Fibroblast of skin of left quadriceps (primary cell): ENCODE measurements at places on chromosomes 12 and 14.
A peak's percentile ranks its signal among the peaks of the same experiment; 100 is the strongest.

DNA sequence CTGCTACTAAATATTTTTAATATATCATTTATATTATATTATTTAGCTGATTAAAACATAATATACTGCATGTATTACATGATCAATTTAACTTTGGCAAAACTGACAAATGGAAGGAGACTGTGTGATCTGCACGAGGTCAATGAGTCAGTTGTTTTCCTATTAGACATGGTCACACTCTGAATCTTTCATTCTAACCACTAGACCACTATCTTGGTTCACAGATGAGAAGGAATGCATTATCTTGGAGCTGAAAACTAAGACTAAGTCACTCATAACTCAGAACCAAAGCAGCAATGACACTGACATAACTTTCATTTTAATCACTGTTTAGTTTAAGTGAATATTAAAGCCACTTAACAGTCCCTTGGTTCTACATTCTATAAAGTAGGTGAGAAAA, 37.4 kb downstream of the GNPTAB start:
- no peak for DNase-seq

GRCh38 chr14:41901089-41901488, 294.4 kb downstream of the LRFN5 start:
- DNase-seq, result no peak

GRCh38 chr12:39872425-39872824, 233.5 kb downstream of the SLC2A13 start:
- DNase-seq, result no peak

GRCh38 chr12:93009533-93009932, 80.4 kb upstream of the EEA1 start:
- DNase-seq, result no peak

DNA sequence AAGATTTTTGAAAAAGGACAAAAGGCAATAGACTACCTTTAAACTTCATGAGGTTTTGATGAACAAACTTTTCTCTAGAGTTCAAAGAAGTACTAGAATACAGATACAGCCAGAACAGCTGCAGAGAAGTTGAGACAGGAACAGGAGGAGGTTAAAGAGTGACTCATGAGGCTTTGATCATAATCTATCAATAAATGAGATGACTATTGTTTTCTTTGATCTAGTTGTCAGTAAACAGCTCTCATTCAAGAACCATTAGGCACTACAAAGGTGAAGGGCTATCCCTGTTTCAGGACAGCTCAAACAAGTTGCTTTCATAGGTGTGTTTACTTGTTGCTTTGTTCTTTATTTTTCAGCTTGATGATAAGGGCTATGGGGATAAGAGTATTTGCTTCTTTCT, 2.4 kb downstream of the WASHC3 start:
- no peak for DNase-seq

DNA sequence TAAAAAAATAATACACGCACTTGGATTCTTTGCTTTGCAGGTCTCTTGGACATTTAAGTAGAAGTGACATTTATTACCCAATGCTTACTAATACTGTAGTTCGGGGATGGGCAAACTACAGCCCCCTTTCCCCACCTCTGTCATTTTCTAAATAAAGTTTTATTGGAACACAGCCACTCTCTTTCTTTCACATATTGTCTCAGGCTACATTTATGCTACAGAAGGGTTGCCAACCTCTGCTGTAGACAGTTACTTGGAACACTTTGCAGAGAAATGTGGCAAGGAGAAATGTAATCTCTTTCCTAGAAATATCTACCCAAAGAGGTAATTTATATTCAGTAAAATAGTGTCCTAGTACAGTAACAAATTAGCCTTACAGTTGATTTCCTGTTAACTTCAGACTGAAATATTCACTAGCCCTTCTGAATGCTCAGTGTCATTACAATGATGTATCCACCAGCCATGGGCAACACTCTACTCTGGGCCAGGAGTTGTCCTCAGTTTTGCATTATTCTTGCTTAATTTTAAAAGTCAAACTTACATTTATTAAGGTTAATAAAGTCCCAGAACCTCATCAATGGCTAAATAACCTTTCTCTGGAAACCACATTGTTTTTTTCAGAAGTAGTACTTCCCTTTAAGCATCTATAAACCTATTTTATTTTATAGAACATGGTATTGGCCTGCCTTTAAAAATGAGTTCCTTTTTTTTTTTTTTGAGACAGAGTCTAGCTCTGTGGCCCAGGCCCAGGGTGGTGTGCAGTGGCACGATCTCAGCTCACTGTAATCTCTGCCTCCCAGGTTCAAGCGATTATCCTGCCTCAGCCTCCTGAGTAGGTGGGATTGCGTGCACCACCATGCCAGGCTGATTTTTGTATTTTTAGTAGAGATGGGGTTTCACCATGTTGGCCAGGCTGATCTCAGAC, 269.6 kb upstream of the AMIGO2 start:
- DNase-seq, result no peak

- no peak for DNase-seq
These were observed 29.7 kb upstream of the FAM181A start for GRCh38 chr14:93897476-93897845.

- no peak for DNase-seq
These were observed 403.7 kb downstream of the BTG1 start for GRCh38 chr12:91741932-91742331.

- peak; percentile 49 for DNase-seq
These were observed 67.4 kb downstream of the LGMN start for GRCh38 chr14:92680781-92681650.

GRCh38 chr12:102487226-102487625, 6.9 kb upstream of the IGF1 start:
- no peak for DNase-seq

DNA sequence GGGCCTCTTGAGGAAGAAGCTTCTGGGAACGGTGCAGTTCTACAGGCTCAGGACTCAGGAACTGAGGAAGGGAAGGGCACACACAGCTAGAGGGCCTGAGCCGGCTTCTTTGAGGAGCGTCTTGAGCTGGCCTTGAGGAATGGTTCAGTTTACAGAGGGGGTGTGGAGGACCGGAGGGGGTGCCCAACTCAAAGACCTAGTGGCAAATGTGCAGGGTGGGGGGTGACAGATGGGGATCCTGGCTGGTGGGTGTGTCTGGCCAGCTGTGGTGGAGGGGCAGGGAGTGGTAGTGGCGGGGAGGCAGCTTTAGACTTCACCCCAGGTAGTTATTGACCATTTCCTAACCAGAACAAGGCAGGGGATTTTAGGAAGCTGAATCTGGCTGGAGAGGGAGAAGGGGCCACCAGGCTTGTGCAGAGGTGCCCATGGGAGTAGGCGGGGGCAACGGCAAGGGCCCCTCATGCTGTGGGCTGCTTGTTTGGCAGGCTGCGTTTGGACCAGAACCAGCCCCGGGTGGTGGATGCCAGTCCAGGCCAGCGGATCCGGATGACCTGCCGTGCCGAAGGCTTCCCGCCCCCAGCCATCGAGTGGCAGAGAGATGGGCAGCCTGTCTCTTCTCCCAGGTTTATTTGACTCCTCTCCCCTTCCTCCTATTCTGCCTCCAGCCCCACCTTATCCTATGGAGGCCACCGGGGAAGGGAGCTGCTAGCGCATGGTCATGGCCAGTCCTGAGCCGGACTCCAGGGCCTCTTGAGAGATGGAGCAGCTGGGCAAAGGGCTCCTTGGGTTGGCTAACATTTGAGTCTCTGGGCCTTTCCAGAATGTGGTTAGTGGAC, 27.8 kb downstream of the PAPLN start:
- DNase-seq, result no peak

DNA sequence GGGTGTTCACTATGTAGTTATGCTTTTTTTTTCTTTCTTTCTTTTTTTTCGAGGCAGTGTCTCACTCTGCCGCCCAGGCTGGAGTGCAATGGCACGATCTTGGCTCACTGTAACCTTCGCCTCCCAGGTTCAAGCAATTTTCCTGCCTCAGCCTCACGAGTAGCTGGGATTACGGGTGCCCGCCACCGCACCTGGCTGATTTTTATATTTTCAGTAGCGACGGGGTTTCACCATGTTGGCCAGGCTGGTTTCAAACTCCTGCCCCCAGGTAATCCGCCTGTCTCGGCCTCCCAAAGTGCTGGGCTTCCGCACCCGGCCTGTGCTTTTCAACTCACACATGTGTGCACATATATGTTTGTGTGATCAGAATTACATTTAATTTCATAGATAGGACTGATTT, 38.9 kb upstream of the AMN start:
- no peak for DNase-seq

DNA sequence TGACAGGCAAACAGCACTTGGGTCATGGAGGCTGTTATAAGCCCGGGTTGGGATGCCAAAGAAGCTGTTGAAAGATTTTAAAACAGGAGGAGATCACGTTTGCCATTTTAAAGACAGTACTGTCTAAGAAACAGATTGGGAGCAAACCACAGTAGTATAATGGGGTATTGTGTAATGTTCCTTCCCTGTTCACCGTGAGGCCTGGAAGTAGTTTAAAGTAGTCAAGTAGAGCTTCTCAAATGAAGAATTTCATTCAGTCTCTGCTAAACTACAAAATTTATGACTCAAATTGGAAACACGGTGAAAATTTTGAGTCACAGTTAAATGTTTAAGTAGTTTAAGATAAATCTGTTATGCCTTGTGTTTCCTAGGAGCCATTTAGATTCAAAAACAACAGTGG, 35.8 kb downstream of the ATP2A2 start:
- DNase-seq, result peak; percentile 87

DNA sequence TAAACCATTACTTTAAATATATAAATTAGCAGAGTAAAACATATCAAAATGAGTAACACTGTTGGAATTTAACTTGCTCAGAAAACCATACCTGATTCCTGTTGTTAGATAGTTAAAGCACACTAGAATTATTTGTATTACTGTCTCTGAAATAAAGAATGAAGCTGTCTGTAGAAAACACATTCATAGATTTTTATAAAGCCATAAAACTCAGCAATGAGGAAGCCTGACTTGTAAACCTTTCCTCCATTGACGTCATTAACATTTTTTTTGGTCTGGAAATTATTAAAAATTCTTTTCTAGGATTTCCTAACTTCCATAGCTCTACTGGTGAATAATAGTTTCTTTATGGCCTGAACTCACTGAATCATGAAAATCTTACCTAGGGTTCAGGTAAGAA, 147.6 kb downstream of the BRMS1L start:
- no peak for DNase-seq

- no peak for DNase-seq
These were observed 26.4 kb downstream of the KCNA5 start for GRCh38 chr12:5070090-5070489.

DNA sequence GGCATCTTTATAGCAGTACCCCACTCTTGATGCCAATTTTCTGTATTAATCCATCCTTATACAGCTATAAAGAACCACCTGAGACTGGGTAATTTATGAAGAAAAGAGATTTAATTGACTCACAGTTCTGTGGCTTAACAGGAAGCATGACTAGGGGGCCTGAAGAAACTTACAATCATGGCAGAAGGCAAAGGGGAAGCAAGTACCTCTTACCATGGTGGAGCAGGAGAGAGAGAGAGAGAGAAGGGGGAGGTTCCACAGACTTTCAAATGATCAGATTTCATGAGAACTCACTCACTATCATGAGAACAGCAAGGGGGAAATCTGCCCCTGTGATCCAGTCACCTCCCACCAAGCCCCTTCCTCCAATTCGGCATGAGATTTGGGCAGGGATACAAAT, 84.4 kb downstream of the SLC24A4 start:
- DNase-seq, result no peak

DNA sequence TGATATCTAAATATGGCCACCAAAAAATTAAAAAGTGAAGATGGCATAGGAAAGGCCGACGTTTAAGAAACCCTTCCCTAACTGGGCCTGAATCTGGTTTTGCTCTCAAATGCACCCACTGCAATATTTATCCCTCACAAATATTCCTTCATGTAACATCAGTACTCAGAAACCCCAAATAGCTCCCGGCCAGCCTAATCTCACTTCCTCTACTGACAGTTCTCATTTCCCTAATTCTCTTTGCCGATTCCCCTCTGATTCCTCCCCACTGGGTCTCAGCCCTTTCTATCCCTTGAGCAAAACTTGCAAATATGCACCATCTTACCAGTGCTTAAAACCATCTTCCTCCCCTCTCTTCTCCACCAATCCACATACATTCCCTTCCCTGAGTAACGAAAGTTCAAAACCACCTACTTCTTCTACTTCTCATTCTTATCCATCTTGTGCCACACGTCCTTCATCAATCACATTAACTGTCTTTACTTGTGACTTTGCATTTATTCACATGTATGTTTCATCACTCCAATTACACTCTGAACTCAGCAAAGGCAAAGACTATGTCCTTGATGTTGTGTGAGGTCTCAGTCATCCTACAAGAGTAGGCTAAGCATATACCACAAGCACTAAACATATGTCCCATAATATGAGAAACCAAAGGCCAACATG, 23.1 kb downstream of the KCNK10 start:
- DNase-seq, result no peak

DNA sequence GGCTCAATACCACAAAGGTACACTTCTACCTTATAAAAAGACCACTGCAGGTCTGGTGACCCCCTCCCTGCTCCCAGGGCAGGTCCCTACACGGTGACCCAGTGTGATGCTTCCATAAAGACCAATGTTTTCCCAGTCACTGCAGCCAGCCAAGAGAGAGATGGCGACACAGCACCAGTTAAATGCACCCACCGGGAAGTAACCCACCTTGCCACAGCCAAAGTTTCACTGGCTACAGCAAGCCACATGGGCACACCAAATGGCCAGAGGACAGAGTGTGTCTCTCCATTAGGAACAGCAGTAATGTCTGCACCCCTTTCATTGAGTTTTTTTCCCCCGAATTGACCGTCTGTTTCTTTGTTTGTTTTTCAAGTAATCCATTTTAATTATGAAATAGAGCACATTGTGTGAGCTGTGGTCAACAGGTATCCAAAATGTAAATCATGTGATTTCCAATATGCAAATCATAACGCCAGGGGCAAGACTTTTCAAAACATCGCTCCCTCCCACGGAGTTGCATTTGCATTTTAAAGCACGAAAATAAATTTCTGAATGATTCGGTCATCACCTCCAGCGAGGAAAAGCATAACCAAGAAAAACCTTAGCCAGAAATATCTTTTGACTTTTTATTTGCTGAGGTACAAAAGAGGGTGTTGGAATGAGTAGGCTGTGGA, 48.9 kb upstream of the EML1 start:
- DNase-seq, result peak; percentile 30

DNA sequence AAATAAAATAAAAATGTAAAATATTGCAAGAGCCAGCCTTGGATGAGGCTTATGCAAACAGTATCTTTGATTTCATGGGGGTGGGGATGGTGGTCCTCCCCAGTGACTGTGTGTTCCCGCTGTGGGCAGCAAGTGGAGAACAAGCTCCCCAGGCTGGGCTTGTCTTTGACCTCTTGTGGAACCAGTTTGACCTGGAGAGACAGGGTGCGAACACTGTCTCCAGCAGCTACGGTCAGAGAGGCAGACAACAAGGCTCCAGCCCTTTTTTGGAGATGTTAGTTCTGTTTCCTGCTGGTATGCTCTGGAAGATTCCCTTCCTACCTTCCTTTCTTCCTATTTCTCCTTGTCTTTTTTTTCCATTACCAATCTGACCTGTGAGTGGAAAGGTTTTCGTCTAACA, 21.8 kb upstream of the WSCD2 start:
- no peak for DNase-seq

DNA sequence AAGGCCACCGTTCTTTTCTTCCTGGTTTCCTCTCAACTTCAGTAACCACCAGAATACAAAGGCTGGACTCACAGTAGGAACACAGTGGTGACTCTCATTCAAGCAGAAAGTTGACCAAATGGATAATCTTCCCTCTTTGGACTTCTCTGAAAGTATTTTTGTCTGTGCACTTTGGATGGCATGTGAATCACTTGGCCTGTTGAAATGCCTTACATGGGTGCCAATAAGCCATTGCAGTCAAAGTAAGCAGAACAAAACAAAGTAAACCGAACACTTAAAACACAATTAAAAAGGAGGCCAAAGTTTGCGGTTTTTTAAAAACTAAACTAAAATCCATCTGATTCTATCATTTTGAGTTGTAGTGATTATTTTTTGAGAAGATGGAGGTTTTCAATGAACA, 370.1 kb upstream of the DDHD1 start:
- no peak for DNase-seq
